Occipital lobe (tissue), 3 donors: ENCODE measurements at places on chromosomes 1 and 21. TPM values are rescaled to one million over a fixed set of nuclear protein-coding genes. Genes with fewer than 3 reads are reported as not detected.

KRTAP20-2 gene
- not detected for total RNA-seq

KCNK2 gene
- 91.9 TPM for total RNA-seq

IGSF3 gene
- total RNA-seq = 115 TPM

GREM2 gene
- 7.0 TPM for total RNA-seq

MYOM3 gene
- total RNA-seq = under 0.01 TPM
